ENCODE measurements at places on chromosomes 4 and X.
A peak's percentile ranks its signal among the peaks of the same experiment; 100 is the strongest.

GRCh38 chrX:139563251-139563650 lies 32.7 kb downstream of the F9 start:
- no peak for DNase-seq

- no peak for DNase-seq
These were observed 36.6 kb downstream of the TRMT44 start for GRCh38 chr4:8477095-8477635.

GRCh38 chrX:21959362-21960051 lies 19.0 kb downstream of the SMS start:
- DNase-seq, result no peak

- DNase-seq, result no peak
These were observed 17.1 kb downstream of the OGT start for GRCh38 chrX:71549986-71550385.

GRCh38 chr4:180060159-180060889 lies 2182.9 kb upstream of the TENM3 start:
- peak; percentile 28 for DNase-seq

DNA sequence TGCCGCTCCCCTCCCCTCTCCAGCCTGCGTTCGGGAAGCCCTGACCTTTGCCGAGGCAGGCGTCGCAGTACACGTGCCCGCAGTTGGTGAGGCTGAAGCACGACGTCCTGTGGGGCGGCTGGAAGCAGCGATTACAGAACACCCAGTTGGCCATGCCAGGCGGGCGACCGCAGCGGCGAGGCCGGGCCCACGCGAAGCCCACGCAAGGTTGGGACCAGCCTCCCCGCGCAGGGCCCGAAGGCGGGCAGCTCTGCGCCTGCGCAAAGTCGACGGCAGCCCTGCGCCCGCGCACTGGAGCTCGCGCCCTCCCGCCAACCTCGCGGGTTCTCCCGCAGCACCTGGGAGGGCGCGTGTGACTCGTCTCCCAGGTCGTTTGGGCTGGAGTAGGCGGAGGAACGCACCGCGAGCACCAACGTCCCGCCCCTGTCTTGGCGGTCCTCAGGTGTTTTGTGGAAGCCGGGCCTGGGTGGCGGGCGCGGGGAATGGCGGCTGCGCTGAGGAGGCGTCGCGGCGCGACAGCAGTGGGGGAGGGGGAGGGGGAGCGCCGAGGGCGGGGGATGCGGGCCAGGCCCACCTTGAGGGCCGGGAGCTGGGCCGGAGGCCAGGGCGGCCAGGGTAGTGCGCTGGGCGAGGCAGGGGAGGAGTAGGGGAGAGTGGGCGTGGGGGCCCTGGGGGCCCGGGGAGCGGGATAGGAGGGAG lies at the start of gene RNF212:
RNF212 (minus strand) TSS at position 254 of the 699 bp plus-strand sequence; CDS start at position 154, 100 bp downstream.
- no peak for DNase-seq

GRCh38 chr4:113524505-113525186 lies 236.9 kb downstream of the CAMK2D start:
- no peak for DNase-seq

Measured in NCI-H1105 (cell line).